Vagina (tissue), 2 donors: ENCODE measurements at places on chromosomes 7 and 10.

- no peak for DNase-seq
These were observed 1.3 kb upstream of the FZD8 start for GRCh38 chr10:35643151-35644049.

DNA sequence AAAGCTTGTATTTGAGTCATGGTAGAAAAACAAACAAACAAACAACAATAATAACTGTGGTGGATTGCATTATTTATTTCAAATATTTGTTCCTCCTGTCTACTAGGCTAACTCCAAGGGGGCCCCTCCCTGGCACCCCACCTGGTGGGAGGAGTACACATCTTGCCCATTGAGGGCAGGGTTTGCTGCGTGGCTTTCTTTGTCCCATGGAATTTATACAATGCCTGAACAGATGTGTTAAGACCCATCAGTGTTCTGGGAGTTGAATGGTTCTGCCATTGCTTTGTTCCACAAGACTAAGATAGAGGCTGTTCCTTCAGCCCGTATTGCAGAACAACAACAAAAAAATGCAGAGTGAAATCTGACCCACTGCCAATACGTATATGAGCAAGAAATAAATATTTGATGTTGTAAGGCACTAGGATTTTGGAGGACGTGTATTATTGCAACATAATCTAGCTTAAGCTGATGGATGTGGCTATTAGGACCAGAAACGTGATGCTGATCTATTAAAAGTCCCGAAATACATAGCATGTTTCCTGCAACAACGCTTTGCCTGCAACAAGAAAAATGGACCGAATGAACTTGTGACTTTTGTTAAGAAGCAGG lies 119.1 kb upstream of the JCAD start:
- no peak for DNase-seq

DNA sequence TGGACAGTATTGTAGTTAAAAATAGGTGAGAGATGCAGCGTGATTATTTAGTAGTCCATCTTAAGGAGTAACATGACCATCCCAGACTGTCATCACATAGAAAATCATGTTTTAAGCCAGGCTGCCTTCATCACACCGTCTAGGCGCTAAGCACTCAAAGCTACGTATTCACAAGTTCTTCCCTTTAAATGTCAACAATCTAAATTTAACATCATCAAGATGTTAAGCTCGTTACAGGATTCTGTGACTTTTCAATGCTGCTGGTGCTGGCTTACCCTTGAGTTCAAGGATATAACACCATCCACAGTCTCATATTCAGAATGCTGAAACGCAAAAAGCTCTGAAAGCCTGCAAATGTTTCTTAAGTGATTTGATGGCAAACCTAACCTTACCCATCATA lies 109.5 kb upstream of the CDCA7L start:
- DNase-seq = no peak

- DNase-seq = no peak
These were observed 24.3 kb downstream of the TECTB start for GRCh38 chr10:112307358-112308124.

- no peak for DNase-seq
These were observed 213.9 kb upstream of the LRRN3 start for GRCh38 chr7:110877016-110877415.

DNA sequence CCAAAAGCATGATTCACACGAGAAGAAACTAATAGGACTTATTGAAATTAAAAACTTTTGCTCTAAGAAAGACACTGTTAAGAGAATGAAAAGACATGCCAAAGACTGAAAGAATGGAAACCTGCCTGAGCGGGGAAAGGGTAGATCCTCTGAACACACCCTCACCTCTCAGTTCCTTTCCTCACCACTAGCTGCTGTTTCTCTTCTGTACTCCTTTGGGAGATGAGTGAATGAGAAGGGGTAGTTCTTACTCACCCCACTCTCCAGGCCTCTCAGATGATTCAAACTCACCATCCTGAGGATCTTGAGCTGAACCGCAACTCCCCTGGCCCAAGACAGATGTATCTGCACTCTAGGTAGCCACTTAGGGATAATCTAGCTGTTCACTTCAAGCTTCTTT lies 41.9 kb downstream of the IQUB start:
- DNase-seq = no peak

DNA sequence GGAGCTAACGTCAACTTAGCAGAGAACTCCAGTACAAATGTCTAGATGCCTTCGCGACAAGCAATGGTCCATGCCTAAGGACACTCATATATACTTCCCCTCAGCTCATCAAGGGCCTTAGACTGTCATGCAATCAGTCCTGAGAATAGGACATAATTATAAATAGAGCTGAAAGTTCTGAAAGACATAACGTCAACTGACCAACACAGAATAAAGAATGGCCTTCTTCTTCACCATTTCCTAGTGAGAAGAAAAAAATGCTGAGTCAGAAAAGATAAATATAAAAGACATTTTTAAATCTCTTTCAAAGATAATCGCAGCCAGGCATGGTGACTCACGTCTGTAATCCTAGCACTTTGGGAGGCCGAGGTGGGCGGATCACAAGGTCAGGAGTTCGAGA lies 83.2 kb downstream of the ARMH3 start:
- DNase-seq = no peak

DNA sequence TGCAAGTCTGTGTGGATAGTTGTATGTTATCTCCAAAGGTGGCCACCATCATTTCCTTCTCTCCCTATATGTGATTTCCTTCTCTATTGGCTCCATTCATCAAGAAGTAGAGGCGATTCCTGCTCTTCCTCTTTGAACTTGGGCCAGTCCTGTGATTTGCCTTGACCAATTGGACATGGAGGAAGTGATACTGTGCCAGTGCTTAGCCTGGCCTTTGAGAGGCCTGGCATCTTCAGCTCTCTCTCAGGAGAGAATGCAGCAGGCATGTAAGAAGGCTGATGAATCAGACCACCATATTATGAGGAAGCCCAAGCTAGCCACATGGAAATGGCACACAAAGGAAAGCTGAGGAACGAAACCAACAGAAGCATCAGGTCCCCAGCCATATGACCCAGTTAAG lies 195.0 kb upstream of the SVIL start:
- DNase-seq = no peak

DNA sequence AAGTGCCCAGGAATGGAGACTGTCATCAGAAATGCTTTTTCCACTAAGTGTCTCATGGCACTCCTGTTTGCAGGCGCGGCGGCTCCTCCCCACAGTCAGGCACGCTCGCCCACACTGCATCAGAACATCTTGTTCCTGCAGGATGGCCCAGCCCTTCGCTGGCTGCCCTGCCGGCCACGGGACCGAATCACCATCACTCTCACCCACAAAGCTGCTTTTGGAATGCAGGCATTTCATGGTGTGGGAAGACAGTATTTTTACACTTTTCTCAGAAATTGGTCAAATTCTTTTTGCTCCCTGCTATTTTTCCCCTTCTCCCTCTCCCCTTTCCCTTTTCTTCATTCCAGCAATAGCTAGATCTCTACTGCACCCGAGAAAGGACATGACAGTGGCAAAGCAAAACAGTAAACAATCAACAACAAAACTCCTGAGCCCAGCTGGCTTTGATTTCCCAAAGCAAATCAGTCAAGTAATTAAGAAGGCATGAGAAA lies 176.1 kb upstream of the TNS3 start:
- no peak for DNase-seq

GRCh38 chr10:90738885-90739284 lies 119.0 kb downstream of the HTR7 start:
- DNase-seq = no peak

- DNase-seq = no peak
These were observed 36.5 kb downstream of the DLG5 start for GRCh38 chr10:77890097-77890496.

DNA sequence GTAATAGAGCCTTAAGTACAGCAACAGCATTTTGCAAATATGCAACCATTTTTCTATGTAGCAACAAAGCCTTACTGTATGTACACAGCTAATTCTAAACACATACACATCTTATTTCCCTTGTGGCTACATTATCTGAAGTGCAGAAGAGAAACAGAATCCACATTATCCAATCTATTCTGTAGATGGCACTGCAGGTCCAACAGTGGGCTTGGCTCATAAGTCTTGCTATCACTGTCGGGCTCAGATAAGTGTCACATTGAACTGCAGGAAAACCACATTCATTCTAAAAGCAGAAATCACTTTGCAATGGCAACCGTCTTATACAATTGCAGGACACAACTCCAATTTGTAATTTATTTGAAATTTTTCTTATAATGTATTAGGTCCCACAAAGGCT lies 109.8 kb upstream of the NOBOX start:
- DNase-seq = no peak

GRCh38 chr7:64887756-64888508 lies 15.1 kb upstream of the ZNF273 start:
- peak; percentile 77 for DNase-seq

- DNase-seq = peak; percentile 67
These were observed 16.0 kb downstream of the TMEM273 start for GRCh38 chr10:49172061-49172776.

- no peak for DNase-seq
These were observed 20.0 kb upstream of the CREB3L2 start for GRCh38 chr7:138021889-138022288.

- no peak for DNase-seq
These were observed 53.4 kb downstream of the TMEM209 start for GRCh38 chr7:130151591-130152492.

DNA sequence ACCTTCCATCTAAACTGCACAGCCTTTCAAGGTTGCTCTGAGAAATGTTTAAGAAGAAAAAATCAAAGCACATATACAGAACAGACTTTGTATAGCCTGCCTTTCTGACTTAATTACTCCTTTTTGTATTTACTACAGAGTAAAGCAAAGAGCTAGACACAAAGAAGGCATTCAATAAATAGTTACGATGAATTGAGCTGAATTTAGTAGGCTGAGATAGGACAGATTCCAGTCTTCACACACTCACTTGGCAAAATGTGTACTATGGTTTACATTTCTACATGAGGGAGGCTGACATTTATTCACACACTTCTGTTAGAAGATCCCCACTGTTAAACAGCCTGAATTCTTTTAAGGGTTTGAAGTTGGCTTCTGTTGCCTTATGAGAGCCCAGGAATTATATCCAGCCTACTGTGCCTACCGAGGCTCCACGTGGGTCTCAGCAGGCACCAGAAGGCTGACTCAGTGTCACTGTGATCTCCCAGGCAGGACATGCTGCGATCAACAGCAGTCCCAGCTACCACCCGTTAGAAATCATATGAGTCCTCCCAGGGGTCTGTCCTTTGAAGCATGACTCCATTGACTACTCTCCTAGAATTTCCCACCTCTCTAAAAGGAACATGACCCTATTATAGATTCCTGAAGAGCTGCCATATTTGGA lies 24.5 kb upstream of the SLC25A13 start:
- no peak for DNase-seq

DNA sequence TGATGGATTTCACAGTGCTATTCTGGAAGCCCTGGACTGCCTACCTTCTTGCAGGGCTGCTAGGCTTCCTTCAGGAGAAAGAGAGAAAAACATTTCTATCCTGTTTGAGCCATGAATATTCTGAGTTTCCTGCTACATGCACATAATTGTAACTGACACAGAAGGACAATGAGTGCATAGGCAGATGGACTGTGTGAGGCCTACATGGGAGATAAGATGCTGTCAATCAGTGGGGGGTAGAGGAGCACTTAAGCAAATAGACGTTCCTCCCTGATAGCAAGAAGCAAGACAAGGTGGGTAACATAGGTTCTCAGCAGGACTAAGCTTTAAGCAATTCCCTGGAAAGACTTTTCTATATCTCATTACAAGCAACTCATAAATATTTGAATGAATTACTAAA lies 11.6 kb downstream of the ALDH18A1 start:
- no peak for DNase-seq

DNA sequence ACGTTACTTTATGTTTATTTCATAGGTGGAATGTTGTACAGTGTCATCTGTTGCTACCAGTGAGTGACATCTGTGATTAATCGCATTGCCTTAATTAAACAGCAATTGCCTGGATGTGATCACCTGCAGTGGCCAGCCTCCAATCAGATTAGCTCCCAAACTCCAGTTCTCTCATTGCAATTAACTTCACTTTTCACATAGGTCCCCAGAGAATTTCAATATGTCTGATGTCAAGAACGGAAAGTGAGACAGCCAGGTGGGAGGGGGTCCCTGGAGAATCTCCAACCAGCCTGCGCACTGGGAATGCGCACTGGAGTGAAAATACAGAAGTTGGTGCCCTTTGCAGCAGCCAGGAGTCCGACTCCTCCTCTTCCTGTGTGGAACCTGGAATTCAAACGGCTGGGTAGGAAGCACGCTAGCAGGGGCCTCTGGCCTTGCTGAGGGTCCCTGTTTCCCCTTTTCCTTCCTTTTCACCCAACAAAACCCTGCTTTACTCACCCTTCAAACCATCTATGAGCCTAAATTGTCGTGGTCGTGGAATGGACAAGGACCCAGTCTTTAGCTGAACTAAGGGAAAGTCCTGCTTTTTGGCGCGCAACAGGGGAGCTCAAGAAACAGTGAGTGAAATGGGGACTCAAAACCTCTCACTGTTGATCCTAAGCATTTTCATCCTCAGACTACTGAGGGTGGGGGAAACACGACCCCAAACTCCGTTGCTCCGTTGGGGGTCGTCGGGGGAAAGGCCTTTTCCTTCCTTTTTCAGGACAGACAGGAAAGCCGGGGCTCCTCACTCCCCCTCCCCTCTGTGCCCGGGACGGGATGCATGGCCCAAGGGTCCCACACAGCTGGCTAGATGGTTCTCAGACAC lies 1355.5 kb upstream of the LRRTM3 start:
- DNase-seq = no peak

- no peak for DNase-seq
These were observed 918 bp downstream of the NET1 start for GRCh38 chr10:5413012-5413938.

GRCh38 chr7:2526659-2527504 lies 7.3 kb downstream of the LFNG start:
- no peak for DNase-seq

DNA sequence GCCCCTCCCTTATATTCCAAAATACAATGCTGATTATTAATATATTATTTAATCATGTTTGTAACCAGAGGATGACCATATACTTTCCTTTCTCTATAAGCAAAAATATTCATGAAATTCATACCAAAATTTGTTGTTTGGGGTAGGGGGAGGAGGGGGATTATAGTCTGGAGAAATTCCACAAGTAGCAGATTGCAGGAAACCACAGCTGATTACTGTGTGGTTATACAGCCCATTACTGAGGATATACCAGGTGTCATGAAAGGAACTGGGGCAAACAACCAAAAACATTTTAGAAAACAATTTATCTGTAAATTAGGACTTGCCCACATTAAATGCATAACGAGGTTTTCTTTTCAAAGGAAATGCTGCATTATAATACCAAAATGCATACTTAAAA lies 50.3 kb downstream of the SEMA3C start:
- no peak for DNase-seq
